Activated naive CD4-positive, alpha-beta T cell treated with anti-CD3 and anti-CD28 coated beads, Interleukin-2, amount 10 ng/mL, durations not matched to agents 7 days and 5 days (primary cell): ENCODE measurements at places on chromosomes 1 and 21.

GRCh38 chr1:27990920-27991537 lies 31.3 kb downstream of the XKR8 start:
- H3K27me3 ChIP-seq, result no peaks in the 10 kb centered on the region
- no peak overlapping the region for H3K27ac ChIP-seq
- peaks cover 37% of the 10 kb centered on the region for H3K4me1 ChIP-seq
- H3K4me3 ChIP-seq, result no peak overlapping the region
- peaks cover 55% of the 10 kb centered on the region for H3K36me3 ChIP-seq

DNA sequence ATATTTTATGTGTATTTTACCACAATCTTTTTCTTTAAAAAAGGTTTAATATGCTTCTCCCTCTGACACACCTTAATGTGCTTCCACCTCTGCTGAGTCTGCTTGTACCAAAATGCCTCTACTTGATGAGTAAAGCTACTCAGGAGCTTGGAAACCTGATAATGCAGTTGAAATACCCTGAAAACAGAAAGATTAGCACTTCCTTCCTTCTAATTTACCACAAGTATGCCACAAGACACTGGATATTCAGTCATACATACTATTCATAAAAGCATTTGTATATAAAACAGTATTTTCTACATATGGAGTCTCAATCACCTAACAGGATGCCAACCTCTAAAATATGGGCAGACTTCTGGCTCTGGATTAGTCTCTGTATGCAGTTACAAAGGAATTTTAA lies 55.0 kb downstream of the SLC35D1 start:
- no peak for DNase-seq
- H3K4me1 ChIP-seq, result peaks cover 16% of the 10 kb centered on the region
- no peak overlapping the region for H3K4me3 ChIP-seq

DNA sequence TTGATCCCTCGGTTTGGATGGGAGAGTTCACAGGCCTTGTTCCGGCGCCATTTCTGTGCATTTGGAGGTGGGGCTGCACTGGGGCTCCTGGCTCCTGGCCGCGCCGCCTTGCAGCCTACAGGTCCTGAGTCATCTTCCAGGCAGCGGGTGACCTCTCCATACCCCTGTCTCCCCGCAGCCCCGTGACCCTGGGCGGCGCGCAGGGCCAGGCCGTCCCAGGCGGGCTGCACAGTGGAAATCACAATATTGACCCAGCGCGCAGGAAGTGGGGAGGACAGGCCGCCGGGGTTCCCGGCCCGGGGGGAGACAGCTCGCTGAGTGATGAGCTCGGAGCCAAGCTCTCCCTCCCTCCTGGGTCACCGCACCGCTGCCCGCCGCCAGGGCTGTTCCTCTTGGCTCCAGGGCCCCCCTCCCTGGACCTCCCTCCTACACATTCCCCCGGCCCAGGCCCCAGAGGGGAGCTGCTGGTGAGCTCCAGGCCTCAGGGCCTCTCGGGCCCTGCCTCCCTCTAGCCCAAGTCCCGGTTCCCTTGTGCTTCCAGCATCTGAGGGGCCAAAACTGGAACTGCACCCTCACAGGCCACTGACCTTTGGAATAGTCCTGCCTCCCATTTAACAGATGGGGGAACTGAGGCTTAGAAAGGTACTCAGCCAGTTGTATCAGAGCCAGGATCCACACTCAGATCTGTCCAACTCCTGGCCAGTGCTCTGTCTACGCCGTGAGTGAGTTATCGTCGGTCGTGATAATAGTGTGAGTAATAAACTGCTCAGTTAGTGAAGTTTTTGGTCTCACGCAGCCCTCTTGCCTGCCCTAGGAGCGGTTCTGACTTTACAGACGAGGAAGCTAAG lies 142.9 kb upstream of the WNT4 start:
- H3K27me3 ChIP-seq, result peaks cover 35% of the 10 kb centered on the region
- no peak for DNase-seq
- no peak overlapping the region for H3K4me3 ChIP-seq
- no peaks in the 10 kb centered on the region for H3K4me1 ChIP-seq

DNA sequence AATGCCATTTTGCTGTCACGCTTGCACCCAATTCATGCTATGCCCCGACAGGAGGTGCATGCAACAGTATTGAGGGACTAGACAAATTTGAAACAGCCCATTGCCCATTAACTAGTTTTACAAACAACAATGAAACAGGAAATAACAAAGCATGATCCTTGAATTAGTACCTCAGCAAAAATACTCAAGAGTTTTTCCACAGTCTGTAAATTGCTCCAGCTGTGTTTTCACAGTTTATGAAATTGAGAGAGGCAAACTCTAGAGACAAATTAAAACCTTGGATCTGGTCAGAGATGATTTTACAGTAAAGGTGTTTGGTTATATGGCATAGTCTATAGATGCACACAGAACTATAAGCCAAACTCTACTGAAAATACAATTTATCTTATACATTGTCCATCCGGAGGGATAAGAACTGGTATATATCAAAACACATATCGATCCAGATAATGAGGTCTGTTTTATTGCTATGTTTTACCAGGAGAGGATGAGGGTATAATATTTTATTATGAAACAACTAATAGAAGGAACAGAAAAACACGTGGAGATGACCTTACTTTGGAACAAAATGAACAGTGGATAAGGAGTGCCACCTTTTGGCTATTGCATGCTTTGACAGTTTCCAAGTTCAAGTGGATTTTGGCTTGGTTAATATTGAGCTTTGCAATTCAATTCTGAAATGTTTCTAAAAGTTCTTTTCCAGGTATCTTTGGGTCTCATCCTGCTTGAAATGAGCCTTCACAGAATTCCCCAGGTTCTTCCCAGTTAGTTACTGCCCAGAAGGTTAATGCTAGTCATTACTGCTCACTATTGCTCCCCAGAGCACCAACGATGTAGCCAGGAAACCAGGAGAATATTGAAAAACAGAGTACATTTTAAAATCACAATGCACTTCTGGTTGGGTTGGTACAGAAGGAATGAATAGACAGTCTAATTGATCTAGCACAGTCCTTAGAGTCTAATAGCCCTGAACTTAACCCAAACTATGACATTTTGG lies 45.7 kb downstream of the ZC3H11B start:
- H3K4me1 ChIP-seq, result no peaks in the 10 kb centered on the region
- H3K27ac ChIP-seq, result no peak overlapping the region
- H3K36me3 ChIP-seq, result no peaks in the 10 kb centered on the region
- H3K27me3 ChIP-seq, result no peaks in the 10 kb centered on the region
- H3K4me3 ChIP-seq, result no peak overlapping the region

- DNase-seq, result no peak
- no peaks in the 10 kb centered on the region for H3K4me1 ChIP-seq
- H3K36me3 ChIP-seq, result no peaks in the 10 kb centered on the region
These were observed 69.7 kb downstream of the CC2D1B start for GRCh38 chr1:52296345-52296744.

GRCh38 chr1:92424381-92424780 lies 62.3 kb downstream of the GFI1 start:
- H3K36me3 ChIP-seq, result no peaks in the 10 kb centered on the region
- H3K4me3 ChIP-seq, result no peak overlapping the region
- peaks cover 7% of the 10 kb centered on the region for H3K27me3 ChIP-seq
- DNase-seq, result no peak
- no peaks in the 10 kb centered on the region for H3K4me1 ChIP-seq
- H3K27ac ChIP-seq, result no peak overlapping the region

- no peaks in the 10 kb centered on the region for H3K27me3 ChIP-seq
- H3K4me1 ChIP-seq, result no peaks in the 10 kb centered on the region
- DNase-seq, result no peak
- no peak overlapping the region for H3K27ac ChIP-seq
These were observed 326.7 kb downstream of the PAPPA2 start for GRCh38 chr1:176789571-176790090.

- H3K4me1 ChIP-seq, result no peaks in the 10 kb centered on the region
- H3K27me3 ChIP-seq, result no peaks in the 10 kb centered on the region
These were observed 22.9 kb upstream of the DIP2A start for GRCh38 chr21:46435786-46436227.

DNA sequence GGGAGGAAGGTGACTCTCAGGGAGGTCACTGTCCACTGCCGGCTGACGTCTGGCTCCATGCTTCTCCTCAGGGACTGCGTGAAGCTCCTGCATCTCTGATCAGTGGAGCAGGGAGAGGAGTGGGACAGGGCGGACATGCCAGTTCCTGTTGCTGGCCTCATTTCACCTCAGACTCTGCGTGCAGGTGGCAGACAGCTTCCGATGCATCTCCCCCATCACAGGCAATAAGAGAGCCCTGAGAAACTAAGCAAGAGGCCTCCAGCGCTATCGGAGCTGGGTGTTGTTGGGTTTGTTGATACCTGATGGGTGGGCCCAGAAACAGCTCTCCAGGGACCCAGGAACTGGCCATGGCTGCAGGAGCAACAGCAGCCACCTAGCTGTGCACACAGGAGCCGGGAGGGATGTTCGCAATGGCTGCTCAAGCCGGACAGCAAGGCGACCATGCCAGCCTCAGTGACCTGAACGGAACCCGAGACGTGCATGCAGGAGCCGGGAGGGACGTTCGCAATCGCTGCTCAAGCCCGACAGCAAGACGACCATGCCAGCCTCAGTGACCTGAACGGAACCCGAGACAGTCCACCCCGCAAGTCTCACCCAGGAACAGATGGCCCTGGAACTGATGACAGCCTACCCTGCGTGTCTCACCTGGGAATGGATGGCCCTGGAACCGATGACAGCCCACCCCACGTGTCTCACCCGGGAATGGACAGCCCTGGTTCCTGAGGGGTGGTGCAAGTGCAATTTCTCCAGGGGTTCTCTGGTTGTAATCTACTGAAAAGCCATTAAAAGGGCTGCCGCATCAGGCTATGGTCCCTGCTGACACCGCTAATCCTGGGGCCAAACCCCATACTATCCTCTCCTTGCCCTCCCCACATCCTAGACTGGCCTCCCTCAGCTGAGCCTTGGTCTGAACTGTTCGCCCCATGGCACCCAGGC lies 14.2 kb upstream of the PCBP3 start:
- peaks cover 4% of the 10 kb centered on the region for H3K4me1 ChIP-seq
- H3K27me3 ChIP-seq, result peaks cover 12% of the 10 kb centered on the region
- H3K27ac ChIP-seq, result no peak overlapping the region
- H3K36me3 ChIP-seq, result no peaks in the 10 kb centered on the region
- no peak overlapping the region for H3K4me3 ChIP-seq

DNA sequence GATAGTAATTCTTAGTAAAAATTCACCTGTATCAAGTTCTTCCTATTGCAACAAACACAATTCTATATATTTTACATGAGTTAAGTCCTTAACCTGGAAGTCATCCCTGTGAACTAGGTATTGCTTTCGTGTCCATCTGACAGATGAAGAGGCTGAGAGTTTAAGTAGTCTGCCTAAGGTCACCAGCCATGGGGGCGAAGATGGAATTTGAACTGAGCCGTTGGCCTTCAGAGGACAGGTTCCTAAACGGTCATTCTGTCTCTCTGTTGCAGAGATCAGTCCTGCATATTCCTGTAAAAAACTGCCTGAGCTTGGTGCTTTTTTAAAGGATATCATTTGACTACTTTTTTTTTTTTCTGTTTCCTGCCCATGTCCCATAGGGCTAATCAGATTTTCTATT lies 10.2 kb upstream of the POFUT2 start:
- H3K27ac ChIP-seq, result no peak overlapping the region
- H3K27me3 ChIP-seq, result peaks cover 12% of the 10 kb centered on the region
- peaks cover 17% of the 10 kb centered on the region for H3K4me1 ChIP-seq
- DNase-seq, result no peak

GRCh38 chr1:182170891-182171461 lies 109.5 kb upstream of the ZNF648 start:
- no peak overlapping the region for H3K4me3 ChIP-seq
- peaks cover 5% of the 10 kb centered on the region for H3K27me3 ChIP-seq
- no peak for DNase-seq
- H3K27ac ChIP-seq, result no peak overlapping the region
